ENCODE measurements at places on chromosomes 5 and 9. TPM values are rescaled to one million over a fixed set of nuclear protein-coding genes. Genes with fewer than 3 reads are reported as not detected.

DNA sequence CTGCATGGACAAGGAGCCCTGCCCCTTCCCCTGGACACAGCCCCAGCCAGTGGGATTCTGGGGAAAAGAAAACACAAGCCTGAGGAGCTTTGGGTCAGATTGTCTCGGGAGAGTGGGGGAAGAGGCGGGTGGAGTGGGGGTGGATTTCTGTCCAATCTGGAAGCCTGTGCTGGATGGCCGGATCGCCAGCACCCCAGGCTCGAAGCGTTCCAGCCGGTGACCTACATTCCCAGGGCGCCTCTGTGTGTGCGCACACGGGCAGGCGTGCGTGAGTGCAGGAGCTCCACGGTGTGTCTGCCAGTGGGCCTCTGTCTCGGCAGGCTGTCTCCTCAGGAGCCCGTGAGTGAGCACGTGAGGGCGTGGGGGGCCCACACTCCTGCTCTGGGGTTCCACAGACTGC, 74.3 kb upstream of the DAB2IP start:
- H3K4me3 ChIP-seq, result no peak overlapping the region
- no peaks in the 10 kb centered on the region for H3K36me3 ChIP-seq
- no peak for DNase-seq
- no peaks in the 10 kb centered on the region for H3K27me3 ChIP-seq
- H3K4me1 ChIP-seq, result peaks cover 3% of the 10 kb centered on the region
- H3K27ac ChIP-seq, result no peak overlapping the region

- no peak overlapping the region for H3K27ac ChIP-seq
- peaks cover 97% of the 10 kb centered on the region for H3K27me3 ChIP-seq
- DNase-seq, result peak; percentile 65
- H3K36me3 ChIP-seq, result no peaks in the 10 kb centered on the region
- H3K4me1 ChIP-seq, result peaks cover 33% of the 10 kb centered on the region
Measured at GRCh38 chr9:970151-970996, 6.1 kb upstream of the DMRT3 start.

GRCh38 chr5:61277781-61278180, 54.3 kb upstream of the ZSWIM6 start:
- H3K27me3 ChIP-seq, result no peaks in the 10 kb centered on the region
- H3K27ac ChIP-seq, result no peak overlapping the region
- H3K36me3 ChIP-seq, result no peaks in the 10 kb centered on the region
- no peak overlapping the region for H3K4me3 ChIP-seq
- peaks cover 12% of the 10 kb centered on the region for H3K4me1 ChIP-seq

GRCh38 chr9:12425878-12426864, 267.0 kb upstream of the TYRP1 start:
- H3K4me1 ChIP-seq, result peaks cover 6% of the 10 kb centered on the region
- no peaks in the 10 kb centered on the region for H3K27me3 ChIP-seq
- no peaks in the 10 kb centered on the region for H3K36me3 ChIP-seq

The FAM81B gene
- total RNA-seq, result not detected

- H3K4me1 ChIP-seq, result no peaks in the 10 kb centered on the region
- H3K27me3 ChIP-seq, result no peaks in the 10 kb centered on the region
- H3K4me3 ChIP-seq, result no peak overlapping the region
- DNase-seq, result peak; percentile 59
Measured at GRCh38 chr5:92749943-92750342, 831.1 kb downstream of the NR2F1-AS1 start.

- no peaks in the 10 kb centered on the region for H3K27me3 ChIP-seq
- H3K4me1 ChIP-seq, result no peaks in the 10 kb centered on the region
- DNase-seq, result no peak
- no peak overlapping the region for H3K4me3 ChIP-seq
Measured at GRCh38 chr5:179115307-179115706, 55.1 kb downstream of the ZNF354C start.

The EQTN gene
- 0.24 TPM for total RNA-seq

GRCh38 chr5:25618821-25619220, 974.0 kb upstream of the CDH10 start:
- no peaks in the 10 kb centered on the region for H3K4me1 ChIP-seq
- no peaks in the 10 kb centered on the region for H3K36me3 ChIP-seq

- no peak for DNase-seq
- H3K4me1 ChIP-seq, result peaks cover 6% of the 10 kb centered on the region
- no peak overlapping the region for H3K27ac ChIP-seq
- H3K27me3 ChIP-seq, result no peaks in the 10 kb centered on the region
Measured at GRCh38 chr5:2047341-2047927, 164.7 kb upstream of the IRX4 start.

DNA sequence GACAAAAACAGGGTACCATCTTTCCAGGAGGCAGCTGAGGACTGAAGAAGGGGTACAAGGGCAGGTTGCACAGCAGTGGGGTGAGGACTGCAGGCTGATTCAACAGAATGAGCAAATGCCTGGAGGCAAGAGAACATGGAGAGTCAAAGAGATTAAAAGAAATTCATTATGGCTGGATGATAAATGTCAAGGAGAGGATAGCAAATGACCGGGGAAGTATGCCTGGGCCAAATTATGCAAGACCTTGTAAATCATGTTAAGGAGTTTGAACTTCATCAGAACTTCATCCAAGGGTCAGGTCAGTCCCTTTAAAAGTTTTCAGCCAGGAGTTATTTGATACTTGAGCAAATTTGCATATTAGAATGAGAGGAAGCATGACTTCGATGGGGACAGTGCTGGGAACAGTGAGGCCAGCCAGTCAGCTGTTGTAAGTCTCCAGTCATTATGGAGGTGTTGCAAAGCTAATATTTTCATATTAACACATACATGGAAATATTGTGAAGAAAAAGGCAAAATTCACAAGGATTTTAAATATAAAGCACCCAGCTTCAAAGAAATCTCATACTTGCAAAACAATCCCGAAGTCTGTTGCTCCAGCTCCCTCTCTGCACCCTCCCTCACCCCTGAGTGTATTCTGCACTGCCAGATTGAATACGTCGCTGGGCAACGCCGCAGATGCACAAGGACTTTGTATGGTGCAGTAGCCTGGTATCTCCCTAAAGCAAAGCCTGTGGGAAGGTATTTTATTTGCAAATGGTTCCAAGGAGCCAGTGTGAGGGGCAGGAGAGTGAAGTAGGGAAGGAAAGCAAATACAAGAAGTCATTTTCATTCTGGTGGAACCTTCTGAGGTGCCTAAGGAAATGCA, 509.8 kb upstream of the TLE4 start:
- no peak overlapping the region for H3K4me3 ChIP-seq
- H3K27me3 ChIP-seq, result no peaks in the 10 kb centered on the region
- H3K36me3 ChIP-seq, result peaks cover 4% of the 10 kb centered on the region
- H3K27ac ChIP-seq, result no peak overlapping the region

DNA sequence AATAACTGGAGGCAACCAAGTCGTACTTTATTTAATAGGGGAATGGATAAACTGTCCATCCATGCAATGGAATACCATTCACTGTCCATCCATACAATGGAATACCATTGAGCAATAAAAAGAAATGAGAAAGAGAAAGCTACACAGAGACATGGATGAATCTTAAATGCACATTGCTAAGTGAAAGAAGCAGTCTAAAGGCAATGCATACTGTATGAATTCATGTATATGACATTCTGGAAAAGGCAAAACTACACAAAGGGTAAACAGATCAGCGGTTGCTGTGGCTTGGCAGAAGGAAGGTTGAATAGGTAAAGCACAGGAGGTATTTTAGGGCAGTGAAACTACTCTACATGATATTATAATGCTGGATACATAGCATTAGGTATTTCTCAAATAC, 16.2 kb downstream of the DRD1 start:
- H3K4me3 ChIP-seq, result no peak overlapping the region
- no peak overlapping the region for H3K27ac ChIP-seq
- H3K27me3 ChIP-seq, result no peaks in the 10 kb centered on the region
- peaks cover 11% of the 10 kb centered on the region for H3K4me1 ChIP-seq
- no peaks in the 10 kb centered on the region for H3K36me3 ChIP-seq

GRCh38 chr5:95350631-95351030, 40.5 kb upstream of the FAM81B start:
- H3K4me1 ChIP-seq, result no peaks in the 10 kb centered on the region
- no peaks in the 10 kb centered on the region for H3K27me3 ChIP-seq
- no peak for DNase-seq
- H3K4me3 ChIP-seq, result no peak overlapping the region
- no peaks in the 10 kb centered on the region for H3K36me3 ChIP-seq
- no peak overlapping the region for H3K27ac ChIP-seq

GRCh38 chr9:71490810-71491209, 277.5 kb downstream of the CEMIP2 start:
- no peaks in the 10 kb centered on the region for H3K4me1 ChIP-seq
- H3K27me3 ChIP-seq, result no peaks in the 10 kb centered on the region
- no peak overlapping the region for H3K27ac ChIP-seq
- no peaks in the 10 kb centered on the region for H3K36me3 ChIP-seq

The ORM1 gene
- not detected for total RNA-seq

The INSL4 gene
- total RNA-seq, result not detected

The PRSS3 gene
- 2.5 TPM for total RNA-seq

DNA sequence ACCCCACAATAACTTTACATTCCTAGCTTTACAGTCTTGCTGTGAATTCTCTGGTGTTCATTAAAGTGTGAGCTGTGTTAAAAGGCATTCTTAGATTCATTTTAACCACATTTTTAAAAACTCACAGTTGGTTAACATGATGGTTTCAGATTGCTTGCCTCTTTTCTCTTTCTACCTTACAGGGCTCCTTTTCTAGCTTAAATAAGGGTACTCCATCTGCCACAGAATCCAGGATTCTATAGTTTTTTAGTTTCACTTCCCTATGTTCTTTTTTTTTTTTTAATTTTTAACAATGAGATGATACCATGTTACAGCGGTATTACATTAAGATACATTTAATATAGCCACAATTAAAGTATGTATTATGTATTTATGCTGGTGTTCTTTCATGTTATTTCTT, 3.9 kb upstream of the FBXO4 start:
- no peak for DNase-seq
- H3K27me3 ChIP-seq, result no peaks in the 10 kb centered on the region
- no peaks in the 10 kb centered on the region for H3K4me1 ChIP-seq
- no peak overlapping the region for H3K27ac ChIP-seq
- peaks cover 16% of the 10 kb centered on the region for H3K36me3 ChIP-seq

The OMD gene
- total RNA-seq, result not detected

DNA sequence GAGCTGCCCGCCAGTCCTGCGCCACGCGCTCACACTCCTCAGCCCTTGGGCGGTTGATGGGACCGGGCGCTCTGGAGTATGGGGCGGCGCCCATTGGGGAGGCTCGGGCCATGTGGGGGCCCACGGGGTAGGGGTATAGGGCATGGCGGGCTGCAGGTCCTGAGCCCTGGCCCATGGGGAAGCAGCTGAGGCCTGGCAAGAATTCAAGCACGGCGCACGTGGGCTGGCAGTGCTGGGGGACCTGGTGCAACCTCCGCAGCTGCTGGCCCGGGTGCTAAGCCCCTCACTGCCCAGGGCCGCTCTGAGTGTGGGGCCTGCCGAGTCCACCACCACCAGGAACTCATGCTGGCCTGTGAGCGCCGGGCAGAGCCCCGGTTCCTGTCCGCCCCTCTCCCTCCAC, 229.6 kb upstream of the ZNF608 start:
- no peak overlapping the region for H3K4me3 ChIP-seq
- H3K27me3 ChIP-seq, result no peaks in the 10 kb centered on the region
- H3K4me1 ChIP-seq, result peaks cover 39% of the 10 kb centered on the region
- no peaks in the 10 kb centered on the region for H3K36me3 ChIP-seq

Measured in GM23338 (cell line).